ENCODE measurements at places on chromosomes 2 and 18.

GRCh38 chr2:144801766-144802165 is 281.8 kb upstream of the ZEB2 start:
- DNase-seq: no peak

DNA sequence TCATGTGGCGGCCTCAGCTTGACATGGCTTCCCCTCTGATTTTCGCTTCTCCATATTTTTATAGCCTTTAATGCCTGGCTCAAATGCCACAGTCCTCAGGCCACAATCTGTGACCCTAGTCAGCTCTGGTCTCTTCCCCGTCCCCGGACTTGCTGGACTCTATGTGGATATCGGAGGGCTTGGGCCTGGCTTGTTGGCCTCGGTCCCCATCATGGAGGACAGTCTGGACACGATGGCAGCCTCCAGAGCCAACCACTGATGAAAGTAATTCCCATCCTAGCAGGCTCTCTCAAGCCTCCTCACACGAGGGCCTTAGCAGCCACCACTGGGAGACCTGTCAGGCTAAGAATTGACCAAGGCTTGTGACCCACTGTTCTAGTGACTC is 61.6 kb downstream of the LPIN1 start:
- DNase-seq: no peak

- DNase-seq: no peak
Observed at GRCh38 chr2:128155970-128156369, 65.0 kb downstream of the UGGT1 start.

- no peak for DNase-seq
Observed at GRCh38 chr2:120132691-120133090, 90.5 kb downstream of the TMEM185B start.

GRCh38 chr2:80300346-80300745 is 4.2 kb downstream of the LRRTM1 start:
- DNase-seq: no peak

GRCh38 chr2:27572439-27572838 is 10.4 kb upstream of the ZNF512 start:
- DNase-seq: no peak

DNA sequence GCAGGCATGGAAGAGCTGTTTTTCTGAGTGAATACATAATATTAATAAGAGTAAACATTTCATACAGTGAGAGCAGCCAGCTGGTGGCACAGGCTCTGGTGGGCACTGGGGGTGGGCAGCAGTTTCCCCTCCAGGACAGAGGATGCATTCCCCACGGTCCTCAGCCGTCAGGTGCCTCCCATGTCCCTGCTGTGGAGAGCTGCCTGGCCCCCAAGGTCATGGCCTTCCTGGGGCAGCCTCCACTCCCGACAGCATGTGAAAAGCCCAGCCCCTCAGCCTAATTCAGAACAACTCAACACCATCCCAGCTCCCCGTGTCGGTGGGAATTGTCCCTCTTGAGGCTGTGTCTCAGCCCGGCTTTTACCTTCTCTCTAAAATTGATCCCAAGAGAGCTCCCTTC is 147.4 kb downstream of the GALR1 start:
- DNase-seq: no peak

DNA sequence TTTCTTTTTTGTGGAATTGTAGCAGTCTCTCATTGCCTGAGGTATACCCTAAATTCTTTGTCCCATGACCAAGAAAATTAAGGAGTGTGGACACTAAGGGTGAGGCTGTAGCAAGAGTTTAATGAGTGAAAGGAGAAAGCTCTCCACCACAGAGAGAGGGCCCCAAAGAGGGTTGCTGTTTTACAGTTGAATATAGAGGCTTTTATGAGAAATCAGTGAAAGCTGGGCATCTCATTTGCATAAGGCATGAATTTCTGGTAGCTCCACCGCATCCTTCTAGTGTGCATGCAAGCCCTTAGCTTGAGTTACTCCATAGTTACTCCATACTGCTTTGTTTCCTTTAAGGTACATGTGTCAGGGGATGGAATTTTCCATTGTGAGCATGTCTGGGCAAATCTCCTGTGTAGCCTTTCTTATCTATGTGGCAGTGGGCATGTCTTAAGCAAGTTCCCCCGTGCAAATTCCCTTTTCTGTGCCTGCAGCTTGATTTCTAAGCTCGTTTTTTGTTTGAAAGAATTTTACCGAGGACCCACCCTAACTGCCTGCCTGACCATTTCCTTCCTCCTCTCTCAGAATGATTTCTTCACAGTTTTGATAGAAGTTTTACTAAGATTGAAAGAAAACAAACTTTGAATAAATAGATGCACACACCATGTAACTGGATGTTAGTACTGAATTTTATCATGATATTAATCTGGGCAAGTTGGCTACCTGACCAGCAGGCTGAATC is 218.9 kb downstream of the PARD3B start:
- DNase-seq: no peak

DNA sequence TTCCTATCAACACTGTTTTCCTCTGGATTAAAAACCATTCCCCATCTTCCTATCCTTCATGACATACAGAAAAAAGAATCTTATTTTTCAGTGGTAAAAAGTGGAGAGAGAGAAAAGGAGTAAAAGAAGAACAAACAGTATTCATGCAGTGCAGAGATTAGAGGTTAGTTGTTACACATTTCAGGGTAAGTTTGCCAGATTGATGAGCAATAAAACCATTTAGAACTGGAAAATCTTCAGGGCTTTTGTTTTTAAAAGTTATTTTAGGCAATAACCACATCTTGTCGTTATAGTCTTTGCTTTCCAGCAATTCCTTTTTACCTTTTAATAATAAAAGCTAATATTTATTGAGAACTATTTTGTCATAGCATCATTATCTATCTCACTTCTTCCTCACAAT is 104.5 kb downstream of the GPD2 start:
- DNase-seq: no peak

DNA sequence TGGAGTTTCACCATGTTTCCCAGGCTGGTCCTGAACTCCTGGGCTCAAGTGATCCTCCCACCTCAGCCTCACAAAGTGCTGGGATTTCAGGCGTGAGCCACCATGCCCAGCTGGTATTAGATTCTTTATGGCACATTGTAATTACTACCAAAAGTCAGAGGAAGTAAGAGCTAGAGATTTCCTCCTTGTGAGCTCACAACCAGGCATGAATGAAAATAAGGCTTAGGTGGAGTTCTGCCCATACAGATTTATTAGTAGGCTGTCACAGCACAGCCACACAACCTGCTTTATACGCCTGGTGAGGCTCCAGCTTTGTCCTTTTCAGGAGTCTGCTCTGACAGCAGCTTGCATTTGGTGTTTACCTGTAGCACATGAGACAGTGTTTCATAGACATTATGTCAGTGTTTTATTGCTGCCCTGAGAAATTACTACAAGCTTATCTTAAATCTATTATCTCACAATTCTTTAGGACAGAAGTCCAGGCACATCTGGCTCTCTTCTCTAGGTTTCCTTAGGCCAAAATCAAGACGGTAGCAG is 156.6 kb downstream of the TANC1 start:
- no peak for DNase-seq

GRCh38 chr2:84686783-84687476 is 170.6 kb downstream of the DNAH6 start:
- DNase-seq: no peak

- DNase-seq: no peak
Observed at GRCh38 chr2:138107288-138107687, 143.0 kb downstream of the HNMT start.

- peak; percentile 7 for DNase-seq
Observed at GRCh38 chr2:112542984-112543661, 858 bp downstream of the POLR1B start.

- no peak for DNase-seq
Observed at GRCh38 chr2:19796035-19796695, 105.6 kb downstream of the TTC32 start.

DNA sequence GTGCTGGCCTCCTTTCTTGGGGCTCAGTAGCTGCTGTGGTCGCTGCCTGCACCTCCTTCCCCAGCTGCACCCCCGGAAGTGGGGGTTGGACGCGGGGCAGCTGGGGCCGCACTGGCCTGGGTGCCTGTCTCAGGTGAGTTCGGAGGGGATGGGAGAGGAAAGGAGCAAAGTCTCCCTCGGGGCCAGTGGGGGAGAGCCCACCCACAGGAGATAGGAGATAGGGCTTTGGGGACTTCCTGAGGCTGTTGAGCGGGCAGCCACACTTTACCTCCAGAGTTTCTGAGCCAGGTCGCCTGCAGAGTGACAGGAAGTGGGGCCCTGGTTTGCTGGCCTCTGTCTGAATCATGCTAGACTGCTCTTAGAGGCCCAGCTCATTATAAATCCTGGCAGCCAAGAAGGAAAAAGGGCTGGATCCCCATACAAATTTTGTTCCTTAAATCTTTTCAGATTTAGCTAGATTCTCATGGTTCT is 8.1 kb downstream of the MBP start:
- peak; percentile 64 for DNase-seq

DNA sequence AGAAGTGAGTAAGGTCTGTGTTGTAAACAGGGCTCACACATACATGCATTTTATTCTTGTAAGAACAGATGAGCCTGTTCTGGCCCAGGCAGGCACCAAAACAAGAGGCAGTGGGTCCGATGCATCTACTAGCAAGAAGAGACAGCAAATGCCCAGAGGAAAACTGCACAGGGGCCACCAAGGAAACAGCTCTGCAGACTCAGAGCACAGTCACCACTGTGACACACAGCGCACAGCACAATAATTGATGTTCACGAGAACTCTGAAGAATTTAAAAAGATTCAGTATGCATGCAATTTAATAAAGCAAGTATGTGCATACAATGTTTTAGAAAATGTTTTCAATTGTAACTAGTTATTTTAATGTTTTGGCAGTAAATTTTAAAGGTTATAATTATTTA is 24.8 kb downstream of the LONRF2 start:
- no peak for DNase-seq

DNA sequence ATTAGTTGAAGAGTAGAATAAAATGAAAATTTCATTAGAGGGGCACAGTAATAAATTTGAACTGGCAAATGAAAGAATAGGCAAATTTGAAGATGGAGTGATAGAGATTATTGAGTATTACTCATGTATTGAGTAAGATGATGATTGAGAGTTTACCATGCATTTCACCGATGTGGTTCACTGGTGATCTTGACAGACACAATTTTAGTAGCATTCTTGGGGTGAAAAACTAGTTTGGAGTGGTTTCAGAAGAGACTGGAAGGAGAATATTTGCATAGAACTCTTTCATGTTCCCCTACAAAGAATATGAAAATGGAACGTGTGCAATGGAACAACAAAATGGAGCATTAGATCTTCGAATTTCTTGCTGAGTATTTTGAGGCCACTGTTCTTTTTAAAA is 121.4 kb downstream of the ASXL3 start:
- no peak for DNase-seq

DNA sequence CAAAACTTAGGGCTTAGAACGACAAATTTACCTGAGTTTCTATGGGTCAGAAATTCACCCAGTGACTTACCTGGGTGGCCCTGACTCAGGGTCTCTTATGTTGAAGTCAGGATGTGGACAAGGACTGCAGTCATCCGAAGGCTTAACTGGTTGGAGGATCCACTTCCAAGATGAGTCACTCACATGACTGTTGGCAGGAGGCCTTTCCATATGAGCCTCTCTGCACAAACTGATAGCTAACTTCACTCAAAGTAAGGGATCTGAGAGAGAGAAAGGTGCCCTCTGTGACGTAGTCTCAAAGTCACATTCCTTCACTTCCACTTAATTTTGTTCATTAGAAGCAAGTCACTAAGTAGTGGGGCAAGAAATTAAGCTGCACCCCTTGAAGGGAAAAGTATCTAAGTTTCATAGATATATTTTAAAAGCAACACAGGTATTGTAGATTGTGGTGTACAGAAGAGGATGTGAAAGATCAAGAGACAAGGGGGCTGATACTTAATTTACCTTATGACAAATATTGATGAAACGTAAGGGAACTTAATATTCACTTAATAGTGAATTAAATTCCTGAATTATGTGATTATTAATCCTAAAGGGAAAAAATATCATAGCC is 48.4 kb downstream of the TANK start:
- no peak for DNase-seq

DNA sequence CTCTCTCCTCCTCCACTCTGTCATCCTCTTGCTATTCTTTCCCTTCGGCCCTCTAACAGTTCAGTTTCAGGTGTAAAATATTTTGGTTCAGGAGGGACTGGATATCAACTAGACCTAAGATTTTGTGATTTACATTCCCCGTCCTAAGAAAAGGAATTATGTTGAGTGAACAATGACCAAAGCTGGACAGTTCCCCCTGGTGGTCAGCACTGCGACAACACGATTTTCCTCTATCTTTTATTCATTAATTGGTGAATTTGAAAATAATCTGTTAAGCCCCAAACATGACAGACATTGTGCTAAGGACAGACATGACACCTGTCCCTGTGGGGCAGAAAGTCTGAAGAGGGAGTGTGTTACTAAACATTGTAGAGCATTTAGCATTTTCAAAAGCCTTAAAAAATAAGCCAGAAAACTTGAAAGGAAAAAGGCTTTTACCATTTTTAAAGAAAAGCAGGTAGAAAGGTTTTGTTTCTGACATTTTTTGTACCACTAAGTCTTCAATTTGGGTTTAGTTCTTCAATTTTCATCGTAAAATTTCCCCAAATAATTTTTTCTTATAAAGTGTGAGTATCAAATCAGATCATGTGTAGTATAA is 28.4 kb upstream of the GTF2A1L start:
- DNase-seq: no peak

GRCh38 chr2:26273501-26273900 is 28.8 kb downstream of the HADHB start:
- DNase-seq: no peak

- no peak for DNase-seq
Observed at GRCh38 chr2:188524519-188525113, 232.9 kb downstream of the GULP1 start.

DNA sequence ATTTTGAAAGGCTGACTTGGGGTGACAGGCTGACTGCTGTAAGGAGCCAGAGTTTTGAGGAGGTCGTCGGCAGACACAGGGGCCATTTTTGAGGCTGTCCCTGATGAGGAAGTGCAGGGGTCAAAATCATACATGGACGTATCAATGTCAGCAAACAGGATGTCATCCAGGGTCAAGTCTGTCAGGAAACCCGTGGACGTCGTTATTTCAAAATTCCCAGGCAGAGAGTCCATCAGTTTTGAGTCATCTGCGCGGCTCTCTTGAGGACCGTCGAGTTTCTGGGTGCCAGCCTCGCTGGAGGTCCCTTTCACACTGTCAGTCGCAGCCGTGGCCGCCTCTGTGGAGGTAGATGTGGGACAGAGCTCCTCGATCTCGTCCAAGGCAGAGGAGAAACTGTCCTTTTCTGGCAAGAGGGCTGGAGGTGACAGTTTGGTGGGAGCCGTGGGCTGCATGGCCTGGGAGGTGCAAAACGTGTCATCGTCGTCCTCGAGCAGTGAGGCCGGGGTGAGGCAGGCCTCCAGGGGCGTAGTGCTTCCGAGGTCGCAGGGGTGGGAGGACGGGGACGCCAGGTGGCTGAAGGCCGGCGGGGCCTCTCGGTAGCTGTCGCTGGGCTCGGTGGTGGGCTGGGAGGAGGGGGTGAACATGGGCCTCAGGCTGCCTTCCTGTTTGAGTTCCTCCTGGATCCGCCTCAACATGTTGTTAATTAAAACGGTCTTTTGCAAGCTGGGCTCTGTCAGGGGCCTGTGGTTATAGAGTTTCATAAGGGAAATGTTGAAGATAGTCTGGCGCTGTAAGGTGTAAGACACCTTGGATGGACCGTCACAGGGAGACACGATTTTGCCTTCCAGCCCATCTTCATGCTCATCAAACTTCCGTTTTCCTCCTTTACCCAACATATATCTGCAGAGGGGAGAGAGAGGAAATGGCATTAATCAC is 17.5 kb downstream of the SERTAD2 start:
- no peak for DNase-seq

GRCh38 chr2:239418918-239419317 is 18.1 kb upstream of the HDAC4 start:
- DNase-seq: no peak
